Activated CD4-positive, alpha-beta T cell treated with anti-CD3 and anti-CD28 coated beads for 36 hours (primary cell): ENCODE measurements at places on chromosomes 11 and 22. TPM values are rescaled to one million over a fixed set of nuclear protein-coding genes. Genes with fewer than 3 reads are reported as not detected.

GRCh38 chr11:102489186-102490145, 36.9 kb upstream of the TMEM123 start:
- no peak for DNase-seq
- no peaks in the 10 kb centered on the region for H3K36me3 ChIP-seq
- H3K4me1 ChIP-seq = peaks cover 53% of the 10 kb centered on the region
- H3K27me3 ChIP-seq = no peaks in the 10 kb centered on the region

GRCh38 chr22:28443526-28443876, 236.1 kb downstream of the TTC28 start:
- H3K36me3 ChIP-seq = no peaks in the 10 kb centered on the region
- DNase-seq = peak; percentile 58
- H3K4me3 ChIP-seq = peak overlapping the region; percentile 77
- peaks cover 6% of the 10 kb centered on the region for H3K27me3 ChIP-seq

GRCh38 chr11:103637295-103637694, 399.1 kb upstream of the DDI1 start:
- DNase-seq = no peak
- H3K36me3 ChIP-seq = no peaks in the 10 kb centered on the region
- no peaks in the 10 kb centered on the region for H3K4me1 ChIP-seq

DNA sequence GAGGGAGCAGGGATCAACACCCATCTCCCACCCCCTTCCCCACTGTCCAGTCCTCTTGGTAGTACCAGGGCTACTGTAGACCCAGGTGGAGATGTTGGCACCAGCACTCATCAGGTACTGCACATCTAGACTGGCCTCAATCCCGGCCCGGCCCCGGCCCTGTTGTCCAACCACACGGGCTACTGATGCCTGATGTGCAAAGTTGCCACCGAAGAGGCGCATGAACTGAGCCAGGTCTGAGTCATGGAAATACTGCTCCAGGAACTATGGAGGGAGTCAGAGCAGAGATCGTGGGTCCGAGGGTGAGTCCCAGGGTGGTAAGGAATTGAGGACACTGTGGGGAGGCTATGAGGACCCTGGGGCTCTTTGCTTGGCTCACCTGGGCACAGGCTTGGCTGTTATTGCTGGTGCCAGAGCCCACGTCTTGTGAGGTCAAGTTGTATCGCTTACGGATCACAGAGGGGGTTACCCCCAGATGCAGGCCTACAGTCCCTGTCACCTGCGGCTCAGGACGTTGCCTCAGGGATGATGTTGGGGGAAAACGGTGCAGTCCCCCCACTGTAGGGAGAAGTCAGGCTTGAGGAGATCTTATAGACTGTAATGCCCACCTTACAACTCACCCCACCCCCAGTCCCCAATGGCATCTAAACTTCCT, 2.5 kb downstream of the TPP1 start:
- H3K4me1 ChIP-seq = peaks cover 8% of the 10 kb centered on the region
- H3K4me3 ChIP-seq = no peak overlapping the region

DNA sequence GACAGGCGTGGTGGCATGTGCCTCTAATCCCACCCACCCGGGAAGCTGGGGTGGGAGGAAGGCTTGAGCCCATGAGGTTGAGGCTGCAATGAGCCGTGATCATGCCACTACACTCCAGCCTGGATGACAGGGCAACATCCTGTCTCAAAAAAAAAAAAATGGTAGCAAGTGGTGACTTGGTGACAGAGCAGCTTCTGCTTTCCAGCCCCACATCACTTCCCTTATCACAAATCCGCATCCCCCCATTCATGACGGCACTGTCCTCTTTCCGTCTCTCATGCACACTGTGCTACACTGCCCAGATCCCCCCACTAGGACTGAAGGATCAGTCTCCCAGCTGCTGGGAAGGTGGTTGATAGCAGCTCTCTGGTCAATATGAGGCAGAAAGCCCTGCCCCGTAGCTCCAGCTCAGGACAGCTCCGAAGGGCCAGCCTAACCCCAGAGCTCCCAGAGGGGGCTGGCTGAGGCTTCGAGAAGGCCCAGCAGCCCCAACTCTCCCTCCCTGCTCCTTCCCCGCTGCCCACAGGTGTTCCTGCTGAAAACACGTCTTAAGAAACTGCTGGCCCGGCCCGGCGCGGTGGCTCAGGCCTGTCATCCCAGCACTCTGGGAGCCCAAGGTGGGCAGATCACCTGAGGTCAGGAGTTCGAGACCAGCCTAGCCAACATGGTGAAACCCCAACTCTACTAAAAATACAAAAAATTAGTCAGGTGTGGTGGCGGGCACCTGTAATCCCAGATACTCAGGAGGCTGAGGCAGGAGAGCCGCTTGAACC, 15.9 kb downstream of the PGA5 start:
- H3K27ac ChIP-seq = no peak overlapping the region
- no peaks in the 10 kb centered on the region for H3K4me1 ChIP-seq
- DNase-seq = no peak
- H3K27me3 ChIP-seq = no peaks in the 10 kb centered on the region

BCO2 gene
- 0.75 TPM for total RNA-seq

GP1BB gene
- total RNA-seq = not detected
